Melanocyte of skin (primary cell): ENCODE measurements at places on chromosomes 4 and X. TPM values are rescaled to one million over a fixed set of nuclear protein-coding genes. Genes with fewer than 3 reads are reported as not detected.

The SUPT20HL1 gene
- not detected in 2 replicates for total RNA-seq

The CENPC gene
- total RNA-seq = 18.0 and 20.7 TPM in 2 replicates

The SYN1 gene
- total RNA-seq = under 0.01 TPM in 1 of 2 replicates, not detected in the other

The CDKL5 gene
- 2.0 and 3.4 TPM in 2 replicates for total RNA-seq

The TLL1 gene
- not detected in 2 replicates for total RNA-seq
